ENCODE measurements at places on chromosomes 3 and 15.

DNA sequence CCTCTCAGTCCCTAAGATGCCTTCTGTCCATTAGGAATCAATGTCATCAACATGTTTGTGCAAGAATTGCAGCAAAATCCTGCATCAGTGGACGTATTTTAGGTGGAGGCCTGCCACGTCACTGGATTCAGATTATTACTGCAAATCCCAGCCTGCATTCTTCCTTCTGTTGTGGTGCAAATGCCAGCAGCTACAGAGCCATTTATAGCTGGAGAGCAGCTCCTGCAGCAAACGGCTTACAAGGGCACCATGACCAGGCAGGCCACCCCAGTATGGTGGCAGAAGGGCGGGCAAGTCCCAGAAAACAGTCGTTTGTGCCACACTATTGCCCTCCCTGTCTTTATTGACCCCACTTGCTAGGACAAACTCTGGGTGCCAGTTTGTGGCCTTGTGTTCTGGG is 74.7 kb downstream of the SNRK start:
- no peak for DNase-seq

DNA sequence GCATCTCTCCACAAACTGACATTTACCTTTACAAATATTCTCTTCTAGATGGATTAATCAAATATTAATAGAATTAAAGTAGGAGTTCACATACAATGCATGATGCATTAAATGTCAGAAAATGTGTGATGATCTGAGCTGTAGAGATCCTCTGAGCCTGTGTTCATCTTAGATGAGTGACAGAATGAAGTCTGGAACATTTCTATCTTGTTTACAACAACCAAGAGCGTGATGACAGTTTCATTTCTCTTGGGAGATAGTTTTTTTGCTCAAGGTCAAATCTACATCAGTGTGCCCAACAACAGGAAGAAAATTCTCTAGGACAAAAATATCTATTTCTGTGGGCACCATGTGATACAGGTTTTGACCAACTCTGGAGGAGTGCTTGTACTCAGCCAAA is 211.9 kb downstream of the MYRIP start:
- no peak for DNase-seq

GRCh38 chr3:116815831-116816588 is 106.4 kb downstream of the TUSC7 start:
- DNase-seq: no peak

GRCh38 chr15:41899854-41900442 is 6.1 kb upstream of the SPTBN5 start:
- DNase-seq: no peak

DNA sequence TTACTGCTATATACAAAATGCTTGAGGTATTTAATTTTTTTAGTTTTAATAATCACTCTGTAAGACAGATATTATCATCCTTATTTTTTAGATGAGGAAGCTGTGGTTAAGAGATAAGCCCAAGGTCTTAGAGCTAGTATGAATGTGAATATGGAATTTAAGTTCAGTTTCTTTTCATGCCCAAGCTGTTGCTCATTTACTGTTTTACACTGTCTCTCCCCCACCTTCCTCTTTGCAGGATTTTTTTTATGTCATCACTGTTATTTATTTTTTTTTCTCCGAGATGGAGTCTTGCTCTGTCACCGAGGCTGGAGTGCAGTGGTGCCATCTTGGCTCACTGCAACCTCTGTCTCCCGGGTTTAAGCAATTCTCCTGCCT is 22.5 kb downstream of the MAP2K5 start:
- DNase-seq: no peak

- no peak for DNase-seq
Measured at GRCh38 chr3:194573680-194574437, 59.4 kb downstream of the TMEM44 start.

- DNase-seq: no peak
Measured at GRCh38 chr3:111338059-111338698, 203.8 kb upstream of the CD96 start.

GRCh38 chr3:181692311-181693145 is 19.2 kb upstream of the SOX2 start:
- DNase-seq: no peak

GRCh38 chr3:126314790-126315658 is 42.2 kb downstream of the KLF15 start:
- DNase-seq: no peak

All from activated CD8-positive, alpha-beta memory T cell treated with anti-CD3 and anti-CD28 coated beads for 1 hour (primary cell).